Activated CD4-positive, alpha-beta T cell treated with anti-CD3 and anti-CD28 coated beads, Interleukin-2, amount 10 ng/mL, durations not matched to agents 7 days and 5 days (primary cell): ENCODE measurements at places on chromosomes 12 and 14. TPM values are rescaled to one million over a fixed set of nuclear protein-coding genes. Genes with fewer than 3 reads are reported as not detected.

GRCh38 chr12:120228041-120228290 is 27.1 kb upstream of the RPLP0 start:
- DNase-seq = no peak

DNA sequence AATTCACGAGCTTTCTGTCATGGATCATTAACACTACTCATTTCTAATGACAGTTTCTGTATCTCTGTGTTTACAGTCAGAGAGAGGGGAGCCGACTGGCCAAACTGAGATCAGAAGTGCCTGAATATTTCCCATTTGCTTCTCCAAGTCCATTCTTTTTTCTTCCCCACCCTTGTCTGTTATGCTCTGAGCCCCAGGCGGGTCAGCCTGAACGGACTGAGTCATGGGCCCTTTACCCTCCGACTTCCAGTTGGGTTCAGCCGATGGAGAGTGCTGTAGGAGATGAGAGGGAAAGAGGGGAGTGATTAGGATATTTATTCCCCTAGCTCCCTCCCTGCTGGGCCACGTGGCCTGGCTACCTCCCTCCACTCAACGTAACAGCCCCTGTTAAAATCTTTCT is 104.7 kb downstream of the PAH start:
- no peak for DNase-seq

GRCh38 chr12:9935026-9935425 is 2.9 kb upstream of the CLEC2A start:
- DNase-seq = no peak

- no peak for DNase-seq
Observed at GRCh38 chr12:12673296-12673695, 22.7 kb downstream of the GPR19 start.

LPAR5 gene
- 6.2 TPM for total RNA-seq

GRCh38 chr12:53077030-53077429 is 2.2 kb downstream of the SPRYD3 start:
- no peak for DNase-seq

DNA sequence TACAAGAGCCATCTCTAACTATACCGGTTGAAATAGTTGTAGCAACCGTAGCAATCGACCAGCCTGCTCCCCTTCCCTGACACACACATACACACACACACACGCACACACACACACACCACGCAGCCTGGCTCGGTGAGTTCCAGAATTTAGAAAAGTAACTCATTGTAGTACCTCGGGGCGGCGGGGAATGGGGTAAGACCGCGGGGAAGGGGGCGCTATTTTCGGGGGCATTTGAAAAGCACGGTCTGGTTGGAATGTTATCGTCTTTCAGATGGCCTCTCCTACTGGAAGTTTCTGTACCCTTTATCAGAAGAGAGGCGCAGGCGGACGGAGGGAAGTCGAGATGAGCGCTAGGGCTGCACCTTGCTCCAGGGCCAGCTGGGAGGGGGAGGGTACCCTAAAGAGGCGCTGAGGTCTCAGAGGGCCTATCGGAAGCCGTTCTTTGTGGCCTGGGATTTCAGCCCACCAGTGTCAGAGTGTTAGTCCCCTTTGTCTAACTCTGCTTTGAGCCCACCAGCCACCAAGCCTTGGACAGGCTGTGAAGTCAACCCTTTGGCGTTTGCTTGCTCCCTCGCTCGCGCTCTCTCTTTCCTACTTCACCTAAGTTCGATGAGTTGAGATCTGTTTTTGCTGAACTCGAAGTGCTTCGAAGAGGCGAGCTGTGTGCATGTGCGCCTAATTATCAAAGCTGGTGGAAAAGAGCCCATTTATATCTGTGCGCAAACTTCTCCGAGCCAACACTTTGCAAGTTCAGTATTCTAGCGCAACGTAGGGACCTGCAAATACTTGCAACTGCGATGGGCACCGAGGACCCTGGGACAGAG is 837 bp downstream of the COL2A1 start:
- DNase-seq = no peak

HOXC4 gene
- total RNA-seq = not detected

- DNase-seq = no peak
Observed at GRCh38 chr14:71514941-71515919, 417.0 kb upstream of the RGS6 start.

GRCh38 chr12:21370845-21371449 is 1.8 kb upstream of the IAPP start:
- DNase-seq = no peak

DNA sequence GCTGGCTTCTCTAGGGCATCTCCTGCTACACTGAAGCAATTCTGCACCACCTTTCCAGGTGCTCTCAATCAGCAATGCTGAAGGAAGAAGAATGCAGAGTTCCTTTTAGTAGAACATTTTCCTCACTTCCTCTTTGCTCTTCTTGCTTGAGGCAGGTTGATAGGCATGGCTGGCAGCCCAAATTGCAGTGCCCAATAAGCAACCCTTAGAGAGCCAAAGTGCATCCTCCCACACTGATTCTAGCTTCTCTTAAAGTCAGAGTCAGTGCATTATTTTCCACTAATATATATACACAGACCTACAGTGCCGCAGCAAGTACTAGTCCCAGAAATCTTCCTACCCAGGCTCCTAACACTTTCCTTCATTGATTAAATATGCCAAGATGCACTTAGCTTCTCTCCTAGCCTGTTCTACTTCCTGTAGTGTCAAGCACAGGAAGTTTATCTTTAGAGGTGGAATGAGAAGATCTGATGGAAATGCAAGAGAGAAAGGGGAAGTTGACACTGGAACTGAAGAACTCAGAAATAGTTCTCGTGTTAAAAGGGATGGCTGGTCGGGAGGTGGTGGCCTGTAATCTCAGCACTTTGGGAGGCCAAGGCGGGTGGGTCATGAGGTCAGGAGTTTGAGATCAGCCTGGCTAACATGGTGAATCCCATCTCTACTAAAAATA is 132.7 kb downstream of the SSPN start:
- no peak for DNase-seq

DNA sequence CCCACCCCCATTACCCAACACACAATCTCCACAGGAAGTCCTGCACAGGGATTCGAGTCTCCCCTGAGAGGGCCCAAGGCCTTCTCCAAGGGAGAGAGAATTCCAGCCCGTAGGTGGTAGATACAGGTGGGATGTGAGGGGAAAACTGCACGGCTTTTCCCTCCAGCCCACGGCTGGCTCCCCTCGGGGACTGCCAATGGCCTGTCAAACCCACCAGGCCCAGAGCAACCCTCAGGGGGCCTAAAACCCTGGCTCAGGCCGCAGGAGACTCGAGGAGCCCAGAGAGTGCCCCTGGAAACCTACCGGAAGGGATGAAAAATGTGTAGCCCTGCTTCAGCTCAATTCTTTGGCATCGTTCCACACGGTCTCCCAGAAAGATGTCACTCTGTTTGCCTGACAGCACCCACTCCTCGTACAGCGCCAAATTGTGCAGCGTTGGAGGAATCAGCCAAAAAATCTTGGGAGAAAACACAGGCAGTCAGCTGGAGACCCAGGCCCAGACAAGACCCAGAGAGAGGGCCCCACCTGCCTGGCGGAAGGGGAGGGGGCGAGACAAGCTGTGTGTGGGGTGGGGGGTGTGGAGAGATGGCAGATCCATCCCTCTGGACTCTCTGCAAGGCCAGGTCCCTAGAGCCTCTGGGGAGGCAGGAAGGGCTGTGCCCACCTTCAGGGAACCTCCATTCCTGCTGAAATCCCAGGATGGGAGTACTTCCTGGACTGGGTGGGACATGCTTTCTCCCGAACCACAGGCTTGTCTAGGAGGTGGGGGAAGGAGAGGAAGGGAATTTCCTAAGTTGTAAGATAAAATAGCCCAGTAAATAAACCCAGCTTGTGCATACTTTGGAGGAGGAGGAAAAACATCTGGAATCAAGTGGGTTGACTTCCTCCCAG is 48.1 kb downstream of the KDM2B start:
- DNase-seq = no peak

PSMA6 gene
- 248 TPM for total RNA-seq

DNA sequence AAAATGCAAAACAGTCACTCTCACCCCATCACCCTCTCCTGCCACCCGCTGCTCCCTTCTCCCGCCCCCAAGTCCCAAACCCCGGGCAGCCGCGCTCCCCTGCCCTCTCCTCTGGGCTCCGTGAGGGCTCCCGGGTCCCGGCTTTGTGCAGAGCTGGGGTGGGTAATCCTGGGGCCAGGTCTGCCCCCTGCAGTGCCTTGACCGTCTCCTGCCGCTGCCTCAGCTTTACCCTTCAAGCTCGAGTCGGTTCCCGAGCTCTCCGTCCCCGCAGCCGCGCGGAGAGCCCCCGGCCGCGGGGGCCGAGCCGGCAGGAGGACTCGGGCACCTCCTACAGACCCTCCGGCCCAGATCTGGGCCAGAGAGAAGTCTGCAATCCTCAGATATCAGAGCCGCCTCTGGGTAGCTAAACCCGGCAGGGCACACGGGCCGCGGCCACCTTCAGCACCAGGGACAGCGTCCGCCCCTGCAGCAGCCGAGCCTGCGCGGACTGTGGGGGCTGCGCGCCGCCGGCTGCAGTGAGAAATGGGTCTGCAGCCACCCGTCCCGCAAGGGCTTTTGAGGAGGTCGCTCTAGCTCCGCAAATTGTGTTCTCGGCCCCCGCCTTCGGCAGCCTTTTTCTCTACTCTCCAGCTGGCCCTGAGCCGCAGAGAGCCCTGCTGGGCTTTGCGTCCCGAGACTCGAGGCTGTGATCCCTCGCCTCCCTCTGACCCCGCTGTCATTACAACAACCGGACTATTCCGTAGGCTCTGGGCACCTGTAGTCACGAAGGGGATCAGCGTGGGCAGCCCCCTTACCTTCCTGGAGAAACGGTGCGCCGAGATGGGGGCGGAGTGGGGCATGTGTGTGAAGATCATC is 1.2 kb downstream of the PRMT8 start:
- peak; percentile 54 for DNase-seq

KRT80 gene
- not detected for total RNA-seq

- no peak for DNase-seq
Observed at GRCh38 chr12:53235742-53236442, 3.9 kb upstream of the RARG start.

HPD gene
- total RNA-seq = not detected

TMEM117 gene
- total RNA-seq = 0.77 TPM

TCTN2 gene
- 4.0 TPM for total RNA-seq

NEUROD4 gene
- not detected for total RNA-seq

DNA sequence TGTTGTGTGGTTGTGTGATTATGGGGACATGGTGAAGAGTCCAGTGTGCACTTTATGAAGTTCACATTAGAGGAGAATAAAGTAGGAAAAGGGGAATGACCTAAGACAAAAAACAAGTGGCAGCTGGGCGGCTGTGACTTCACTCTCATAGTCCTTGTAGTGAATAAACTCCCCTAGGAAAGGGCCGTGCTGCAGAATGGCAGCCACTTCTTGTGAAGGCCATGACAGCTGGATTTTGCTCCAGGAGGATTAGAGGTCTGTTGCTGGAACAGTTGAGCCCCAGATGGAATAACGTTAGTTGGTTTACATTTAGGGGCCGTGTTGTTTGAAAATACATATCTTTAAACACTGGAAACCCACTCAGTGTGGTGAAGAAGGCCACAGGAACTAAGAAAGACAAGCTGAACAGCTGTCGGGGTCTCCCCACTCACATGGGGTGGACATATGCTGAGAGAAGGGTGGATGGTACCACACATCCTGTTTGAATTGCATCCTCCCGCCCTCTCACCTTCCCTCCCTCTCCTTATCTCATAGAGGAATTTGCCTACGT is 276.9 kb downstream of the CACNA1C start:
- DNase-seq = no peak

NR4A1 gene
- 2.1 TPM for total RNA-seq

- DNase-seq = no peak
Observed at GRCh38 chr12:119082496-119082895, 96.2 kb upstream of the HSPB8 start.

- no peak for DNase-seq
Observed at GRCh38 chr12:92558215-92558773, 144.5 kb upstream of the PLEKHG7 start.

DNA sequence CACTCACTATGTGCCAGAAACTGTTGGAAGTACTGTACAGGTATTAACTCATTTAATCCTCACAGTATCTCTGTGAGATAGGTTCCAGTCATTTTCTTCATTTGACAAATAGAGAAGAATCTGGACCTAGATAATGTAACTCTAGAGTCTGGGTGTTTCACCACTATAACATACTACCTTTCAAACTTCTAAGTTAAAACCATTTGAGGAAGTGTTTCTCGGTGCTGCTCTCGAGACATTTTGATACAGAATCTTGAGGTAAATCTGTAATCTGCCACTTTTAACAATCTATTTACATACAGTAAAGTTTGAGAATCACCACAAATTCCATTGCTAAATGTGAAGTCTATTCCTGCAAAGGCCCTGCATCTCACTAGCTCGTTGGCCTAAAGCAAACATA is 8.8 kb downstream of the OLR1 start:
- no peak for DNase-seq

TBC1D30 gene
- total RNA-seq = 0.19 TPM

PDZRN4 gene
- not detected for total RNA-seq

GRCh38 chr12:42819846-42820245 is 230.3 kb upstream of the PRICKLE1 start:
- DNase-seq = no peak

DNA sequence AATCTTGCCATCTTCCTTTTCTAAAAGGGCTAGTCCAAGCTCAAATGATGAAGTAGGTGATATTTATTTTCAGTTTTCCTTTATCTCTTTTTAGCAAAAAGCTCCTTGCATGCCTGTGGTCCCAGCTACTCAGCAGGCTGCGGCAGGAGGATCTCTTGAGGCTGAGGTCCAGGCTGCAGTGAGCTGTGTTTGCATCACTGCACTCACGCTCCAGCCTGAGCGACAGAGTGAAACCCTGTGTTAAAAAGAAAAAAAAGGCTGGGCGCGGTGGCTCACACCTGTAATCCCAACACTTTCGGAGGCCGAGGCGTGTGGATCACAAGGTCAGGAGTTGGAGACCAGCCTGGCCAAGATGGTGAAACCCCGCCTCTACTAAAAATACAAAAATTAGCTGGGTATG is 5.0 kb downstream of the TMEM116 start:
- no peak for DNase-seq

EFS gene
- not detected for total RNA-seq

DNA sequence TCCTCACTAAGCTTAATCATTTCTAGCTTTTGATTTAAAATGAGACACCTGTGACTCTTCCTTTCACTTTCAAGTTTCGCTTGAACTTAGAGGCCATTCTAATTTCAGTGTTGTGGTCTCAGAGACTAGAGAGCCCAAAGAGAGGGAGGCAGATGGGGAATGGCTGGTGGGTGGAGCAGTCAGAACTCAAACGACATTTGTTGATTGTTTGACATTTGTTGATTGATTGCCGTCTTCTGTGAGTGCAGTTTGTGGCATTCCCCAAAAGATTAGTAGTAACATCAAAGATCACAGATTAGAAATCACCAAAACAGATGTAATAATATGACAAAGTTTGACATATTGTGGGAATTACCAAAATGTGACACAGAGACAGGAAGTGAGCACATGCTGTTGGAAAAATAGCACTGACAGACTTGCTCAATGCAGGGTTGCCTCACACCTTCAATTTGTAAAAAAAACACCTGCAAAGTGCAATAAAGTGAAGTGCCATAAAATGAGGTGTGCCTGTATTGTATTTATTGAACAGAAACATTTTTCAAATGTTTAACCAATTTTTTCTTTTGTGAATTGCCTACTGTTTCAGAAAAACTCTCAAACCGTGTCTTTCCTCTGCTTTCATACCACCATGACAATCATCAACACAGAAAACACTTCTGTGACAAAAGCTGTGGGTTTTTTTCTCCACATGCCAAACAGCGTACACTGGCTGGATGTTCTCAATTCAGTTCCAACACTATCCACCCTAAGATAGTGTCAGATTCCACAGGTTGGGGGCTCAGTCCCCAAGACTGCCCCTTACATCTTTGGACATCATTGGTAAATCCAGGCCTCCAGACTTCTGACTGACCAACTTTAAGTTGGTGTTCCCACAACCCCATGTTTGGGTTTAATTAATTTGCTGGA is 376.3 kb upstream of the RGS6 start:
- peak; percentile 76 for DNase-seq

- DNase-seq = no peak
Observed at GRCh38 chr12:111842556-111843396, 748 bp downstream of the MAPKAPK5 start.
